ENCODE measurements at places on chromosomes 6 and 20. TPM values are rescaled to one million over a fixed set of nuclear protein-coding genes. Genes with fewer than 3 reads are reported as not detected.

DNA sequence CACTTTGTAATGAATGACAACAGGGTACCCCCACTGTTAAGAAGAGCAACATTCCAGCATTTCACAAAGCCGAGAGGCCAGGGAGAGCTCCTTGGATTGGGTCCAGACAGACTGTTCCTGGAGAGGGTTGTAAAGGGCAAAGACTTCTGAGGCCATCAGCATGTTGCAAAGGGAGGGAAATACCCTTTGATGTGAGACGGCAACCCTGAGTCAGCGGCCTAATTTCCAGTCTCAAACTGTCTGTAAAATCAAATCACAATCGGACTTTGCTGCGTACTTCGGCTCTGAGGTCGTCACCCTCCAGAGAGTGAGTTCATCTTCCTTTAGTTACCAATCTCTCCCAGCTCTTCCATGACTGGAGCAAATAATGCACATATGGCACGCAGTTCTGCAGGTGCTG, 101.0 kb upstream of the DTNBP1 start:
- peaks cover 4% of the 10 kb centered on the region for H3K4me1 ChIP-seq
- no peak overlapping the region for H3K4me3 ChIP-seq
- H3K27ac ChIP-seq, result no peak overlapping the region
- no peaks in the 10 kb centered on the region for H3K27me3 ChIP-seq

- peaks cover 23% of the 10 kb centered on the region for H3K36me3 ChIP-seq
- no peaks in the 10 kb centered on the region for H3K4me1 ChIP-seq
- no peak overlapping the region for H3K4me3 ChIP-seq
- no peak overlapping the region for H3K27ac ChIP-seq
Measured at GRCh38 chr20:41352666-41353065, 12.0 kb downstream of the LPIN3 start.

- no peaks in the 10 kb centered on the region for H3K36me3 ChIP-seq
- H3K4me1 ChIP-seq, result no peaks in the 10 kb centered on the region
- H3K27me3 ChIP-seq, result peaks cover 16% of the 10 kb centered on the region
- no peak overlapping the region for H3K4me3 ChIP-seq
- H3K27ac ChIP-seq, result no peak overlapping the region
Measured at GRCh38 chr6:170297576-170298330, 6.9 kb upstream of the DLL1 start.

DNA sequence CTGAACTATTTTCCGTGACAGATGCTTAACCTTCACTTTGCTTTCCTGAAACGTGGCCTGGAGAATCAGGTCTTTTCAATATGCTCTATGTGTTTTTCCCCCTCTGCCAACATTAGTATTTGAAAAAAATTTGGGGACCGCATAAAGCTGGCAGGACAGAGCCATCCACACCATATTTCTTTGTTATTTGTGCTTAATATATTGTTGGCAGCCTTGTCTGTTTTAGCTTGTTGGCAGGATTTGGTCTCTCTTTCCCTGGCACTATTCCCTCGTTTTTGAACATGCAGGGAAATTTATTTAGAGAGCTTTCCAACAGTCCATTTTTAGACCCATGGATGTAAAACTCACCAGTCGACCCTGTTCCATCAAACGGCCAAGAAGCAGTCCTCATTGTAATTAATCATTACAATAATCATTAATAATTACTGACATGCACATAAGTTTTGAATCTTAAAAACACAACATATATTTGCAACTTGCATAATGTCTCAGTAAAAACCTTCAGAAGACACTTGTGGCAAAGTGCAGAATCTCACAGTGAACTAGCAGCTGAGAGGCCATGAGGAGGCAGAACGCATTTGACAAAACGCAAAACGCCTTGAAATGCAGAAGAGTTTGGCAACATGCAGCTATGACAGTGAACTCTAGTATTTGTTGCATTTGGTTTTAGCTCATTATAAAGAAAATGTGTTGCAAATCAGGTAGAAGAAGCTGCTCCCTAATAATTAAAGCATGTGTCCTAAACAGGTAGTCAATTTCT, 514.2 kb downstream of the C6orf118 start:
- no peaks in the 10 kb centered on the region for H3K27me3 ChIP-seq
- H3K36me3 ChIP-seq, result no peaks in the 10 kb centered on the region

GRCh38 chr20:61320691-61321425, 68.8 kb downstream of the CDH4 start:
- H3K4me3 ChIP-seq, result no peak overlapping the region
- no peak for DNase-seq
- no peak overlapping the region for H3K27ac ChIP-seq
- no peaks in the 10 kb centered on the region for H3K36me3 ChIP-seq
- H3K4me1 ChIP-seq, result no peaks in the 10 kb centered on the region

DNA sequence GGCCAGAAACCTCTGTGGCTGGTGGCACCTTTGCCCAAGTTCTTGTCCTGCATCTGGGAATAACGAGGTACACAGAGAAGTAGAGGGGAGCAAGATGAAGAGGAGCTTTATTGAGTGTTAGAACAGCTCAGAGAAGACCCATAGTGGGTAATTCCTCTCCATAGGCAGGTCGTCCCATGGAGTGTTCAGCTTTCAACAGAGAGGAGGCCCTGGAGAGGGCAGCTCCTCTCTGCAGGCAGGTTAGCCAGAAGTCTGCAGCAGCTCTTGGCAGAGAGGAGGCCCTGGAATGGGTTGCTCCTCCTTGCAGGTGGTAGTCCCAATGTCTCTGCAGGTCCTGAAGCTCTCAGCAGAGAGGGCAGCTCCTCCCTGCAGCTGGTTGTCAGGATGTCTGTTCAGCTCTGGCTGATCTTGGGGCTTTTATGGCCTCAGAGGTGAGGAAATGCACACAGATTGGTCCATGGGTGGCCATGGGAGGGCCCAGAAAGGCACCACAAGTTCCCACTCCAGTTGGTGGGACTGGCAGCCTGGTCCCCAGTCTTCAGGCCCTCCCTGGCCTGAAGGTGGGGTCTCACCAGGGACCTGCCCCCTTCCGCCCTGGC, 89.0 kb downstream of the IPCEF1 start:
- DNase-seq, result peak; percentile 65
- H3K27me3 ChIP-seq, result no peaks in the 10 kb centered on the region
- H3K4me1 ChIP-seq, result no peaks in the 10 kb centered on the region
- no peak overlapping the region for H3K4me3 ChIP-seq
- H3K27ac ChIP-seq, result no peak overlapping the region

- peak overlapping the region; percentile 90 for H3K27ac ChIP-seq
- no peaks in the 10 kb centered on the region for H3K36me3 ChIP-seq
- H3K4me1 ChIP-seq, result peaks cover 7% of the 10 kb centered on the region
- no peaks in the 10 kb centered on the region for H3K27me3 ChIP-seq
Measured at GRCh38 chr20:54122681-54123586, 50.9 kb downstream of the CYP24A1 start.

GRCh38 chr6:145327586-145327985, 407.7 kb downstream of the EPM2A start:
- no peak overlapping the region for H3K27ac ChIP-seq
- no peaks in the 10 kb centered on the region for H3K27me3 ChIP-seq
- H3K4me3 ChIP-seq, result no peak overlapping the region
- H3K36me3 ChIP-seq, result no peaks in the 10 kb centered on the region

DNA sequence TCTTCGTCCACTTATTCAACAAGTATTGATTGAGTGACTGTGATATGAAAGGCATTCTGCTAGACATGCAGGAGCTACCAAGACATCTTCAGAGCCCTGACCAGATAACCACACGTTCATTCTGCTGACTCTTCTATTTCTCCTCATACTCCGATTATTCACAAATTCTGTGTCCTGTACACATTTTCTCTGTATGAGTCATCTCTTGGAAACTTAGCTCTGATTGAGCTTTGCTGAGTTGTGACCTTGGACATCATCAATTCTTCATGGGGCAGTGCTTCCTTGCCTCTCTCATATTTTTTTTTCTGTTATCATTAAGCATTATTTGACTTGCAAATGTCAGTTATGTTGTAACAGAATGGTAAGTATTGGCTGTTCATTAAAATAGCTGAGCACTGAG, 351.6 kb upstream of the CNR1 start:
- DNase-seq, result no peak
- no peaks in the 10 kb centered on the region for H3K27me3 ChIP-seq
- no peaks in the 10 kb centered on the region for H3K4me1 ChIP-seq
- H3K4me3 ChIP-seq, result no peak overlapping the region

DNA sequence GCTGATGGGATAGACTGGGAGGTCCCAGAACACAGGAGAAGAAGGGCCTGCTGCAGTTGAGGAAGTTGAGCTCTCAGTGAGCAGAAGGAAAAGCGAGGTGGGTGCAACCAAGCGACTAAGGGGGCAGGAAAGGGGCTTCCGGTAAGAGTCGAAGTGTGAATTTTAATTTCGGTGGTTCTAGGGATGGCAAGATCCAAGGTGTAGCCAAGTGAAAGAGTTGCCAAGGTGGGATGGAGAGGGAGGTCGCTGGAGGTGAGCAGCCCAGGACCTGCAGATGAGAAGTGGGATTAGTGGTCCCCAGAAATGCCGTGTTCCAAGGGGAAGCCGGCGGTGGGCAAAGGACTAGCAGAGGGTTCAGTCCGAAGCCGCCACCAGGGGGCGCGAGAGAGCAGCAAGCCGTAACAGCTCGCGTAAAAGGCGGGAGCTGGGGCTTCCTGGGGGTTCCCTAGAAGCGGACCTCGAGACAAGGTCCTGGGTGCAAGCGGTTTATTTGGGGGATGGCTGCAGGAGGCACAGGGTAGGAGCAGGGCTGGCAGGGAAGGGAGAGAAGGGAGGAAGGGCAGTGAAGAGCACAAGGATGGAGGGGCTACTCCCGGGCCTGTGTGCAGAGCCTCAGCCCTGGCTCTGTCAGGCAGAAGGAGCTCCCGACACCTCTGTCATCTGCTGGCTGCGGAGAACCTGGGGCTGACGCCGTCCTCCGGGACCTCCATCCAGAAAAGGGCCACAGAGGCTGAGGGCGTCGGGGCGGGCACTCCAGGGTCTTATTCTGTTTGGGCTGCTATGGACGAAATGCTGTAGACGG, 103.6 kb downstream of the PAX1 start:
- H3K27ac ChIP-seq, result no peak overlapping the region
- no peaks in the 10 kb centered on the region for H3K4me1 ChIP-seq
- H3K4me3 ChIP-seq, result no peak overlapping the region

GRCh38 chr20:36307412-36308325, 1.5 kb downstream of the DLGAP4 start:
- H3K27me3 ChIP-seq, result peaks cover 20% of the 10 kb centered on the region
- H3K4me3 ChIP-seq, result no peak overlapping the region
- H3K4me1 ChIP-seq, result no peaks in the 10 kb centered on the region
- no peak overlapping the region for H3K27ac ChIP-seq
- H3K36me3 ChIP-seq, result no peaks in the 10 kb centered on the region

GRCh38 chr20:62336329-62336728, 30.8 kb downstream of the LAMA5 start:
- no peak overlapping the region for H3K4me3 ChIP-seq
- peaks cover 41% of the 10 kb centered on the region for H3K36me3 ChIP-seq
- no peaks in the 10 kb centered on the region for H3K27me3 ChIP-seq

DNA sequence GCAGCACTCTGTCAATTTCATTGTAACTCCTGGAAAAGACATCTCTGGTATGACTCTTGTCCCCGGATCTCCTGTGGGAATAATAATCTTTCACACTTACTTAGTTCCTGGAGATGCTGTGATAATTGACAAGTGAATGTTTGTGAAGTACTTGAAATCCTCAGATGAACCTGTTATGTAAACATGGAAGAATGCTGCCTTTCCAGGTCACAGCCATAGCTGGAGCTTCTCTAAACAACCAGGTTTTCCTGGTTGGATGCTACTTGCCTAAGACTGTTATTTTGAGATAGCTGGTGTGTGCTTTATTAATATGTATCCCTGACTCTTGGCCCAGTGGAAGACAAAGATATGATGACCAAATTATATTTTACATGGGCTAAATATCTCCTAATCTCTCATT, 228.6 kb downstream of the KCNQ5 start:
- no peak overlapping the region for H3K4me3 ChIP-seq
- no peaks in the 10 kb centered on the region for H3K27me3 ChIP-seq
- no peaks in the 10 kb centered on the region for H3K4me1 ChIP-seq
- no peaks in the 10 kb centered on the region for H3K36me3 ChIP-seq
- no peak for DNase-seq

GRCh38 chr6:125853168-125853567, 62.4 kb downstream of the NCOA7 start:
- no peak for DNase-seq
- peaks cover 4% of the 10 kb centered on the region for H3K4me1 ChIP-seq
- H3K36me3 ChIP-seq, result peaks cover 3% of the 10 kb centered on the region
- no peaks in the 10 kb centered on the region for H3K27me3 ChIP-seq
- H3K4me3 ChIP-seq, result no peak overlapping the region
- no peak overlapping the region for H3K27ac ChIP-seq

- no peaks in the 10 kb centered on the region for H3K36me3 ChIP-seq
- no peaks in the 10 kb centered on the region for H3K27me3 ChIP-seq
- H3K27ac ChIP-seq, result no peak overlapping the region
- H3K4me1 ChIP-seq, result no peaks in the 10 kb centered on the region
- no peak overlapping the region for H3K4me3 ChIP-seq
Measured at GRCh38 chr6:81215092-81215432, 537.4 kb downstream of the TENT5A start.

DNA sequence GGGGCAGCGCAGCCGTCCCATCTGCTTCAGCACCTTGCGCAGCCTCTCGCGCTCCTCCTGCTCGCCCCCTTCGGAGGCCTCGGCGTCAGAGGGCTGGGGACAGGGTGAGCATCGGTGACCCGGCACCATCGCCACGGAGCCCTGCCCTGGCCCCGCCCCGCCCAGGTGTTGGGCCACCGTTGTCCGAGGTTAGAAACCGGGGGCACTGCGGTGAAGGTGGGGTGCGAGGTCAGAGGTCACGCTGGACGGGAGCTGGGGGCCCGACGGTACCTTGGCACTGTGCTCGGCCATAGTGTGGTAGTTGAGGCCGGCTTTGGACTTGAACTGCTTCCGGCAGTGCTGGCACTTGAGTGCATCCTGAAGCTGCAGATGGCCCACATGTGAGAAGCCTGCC, 6.4 kb downstream of the ZNF512B start:
- peaks cover 1% of the 10 kb centered on the region for H3K4me1 ChIP-seq
- peaks cover 13% of the 10 kb centered on the region for H3K36me3 ChIP-seq
- H3K27ac ChIP-seq, result no peak overlapping the region
- H3K27me3 ChIP-seq, result no peaks in the 10 kb centered on the region

- H3K36me3 ChIP-seq, result no peaks in the 10 kb centered on the region
- H3K27ac ChIP-seq, result no peak overlapping the region
- H3K27me3 ChIP-seq, result no peaks in the 10 kb centered on the region
- no peak for DNase-seq
- peaks cover 2% of the 10 kb centered on the region for H3K4me1 ChIP-seq
- H3K4me3 ChIP-seq, result no peak overlapping the region
Measured at GRCh38 chr6:139508023-139508422, 133.6 kb upstream of the CITED2 start.

GRCh38 chr20:58890518-58891085, 38.1 kb downstream of the GNAS start:
- peaks cover 13% of the 10 kb centered on the region for H3K4me1 ChIP-seq
- no peaks in the 10 kb centered on the region for H3K27me3 ChIP-seq
- H3K27ac ChIP-seq, result peak overlapping the region; percentile 96
- peak overlapping the region; percentile 78 for H3K4me3 ChIP-seq
- no peaks in the 10 kb centered on the region for H3K36me3 ChIP-seq
- DNase-seq, result peak; percentile 91

- no peaks in the 10 kb centered on the region for H3K27me3 ChIP-seq
- no peak overlapping the region for H3K27ac ChIP-seq
- H3K36me3 ChIP-seq, result peaks cover 2% of the 10 kb centered on the region
- no peak overlapping the region for H3K4me3 ChIP-seq
Measured at GRCh38 chr20:63702751-63703470, 4.9 kb downstream of the ARFRP1 start.

- no peak for DNase-seq
- no peaks in the 10 kb centered on the region for H3K27me3 ChIP-seq
- H3K27ac ChIP-seq, result no peak overlapping the region
Measured at GRCh38 chr6:104813552-104813951, 46.2 kb downstream of the HACE1 start.

The PCMTD2 gene
- polyA plus RNA-seq, result 25.0 TPM

The LY6G6D gene
- polyA plus RNA-seq, result not detected

The CLDN20 gene
- 0.77 TPM for polyA plus RNA-seq

The LST1 gene
- 14.8 TPM for polyA plus RNA-seq

The HCK gene
- polyA plus RNA-seq, result 3.9 TPM

The SUMO4 gene
- not detected for polyA plus RNA-seq

The RAET1E gene
- 3.1 TPM for polyA plus RNA-seq

The PROKR2 gene
- not detected for polyA plus RNA-seq

The GPLD1 gene
- polyA plus RNA-seq, result 0.41 TPM
